Activated T-helper 2 cell treated with anti-CD3 and anti-CD28 coated beads, Interferon-gamma antibody, Interleukin-2, Interleukin-4, amounts not matched to agents 10 μg/mL and 5 μg/mL and 100 μg/mL, durations not matched to agents 14 hours and 24 hours and 36 hours (primary cell): ENCODE measurements at places on chromosomes 5 and 9.
A peak's percentile ranks its signal among the peaks of the same experiment; 100 is the strongest.

- DNase-seq = no peak
Measured at GRCh38 chr9:2727966-2728613, 10.8 kb downstream of the KCNV2 start.

DNA sequence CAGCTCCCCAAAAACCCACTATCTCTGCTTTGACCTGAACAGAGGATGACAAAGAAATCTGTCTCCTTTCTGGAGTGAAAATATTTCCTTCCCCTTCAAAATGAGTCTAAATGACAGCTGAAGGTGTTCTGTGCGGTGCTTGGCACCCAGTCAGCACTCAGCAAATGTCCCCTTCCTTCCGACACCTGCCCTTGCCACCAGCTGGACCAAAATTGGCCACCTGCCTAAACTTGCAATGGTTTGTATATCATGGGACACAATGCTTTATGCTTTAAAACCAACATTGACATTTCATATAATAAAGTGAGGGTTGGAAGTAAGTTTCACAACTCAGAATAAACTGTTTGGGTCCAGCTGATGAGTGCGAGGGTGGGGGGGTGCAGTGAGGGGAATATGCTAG is 7.5 kb upstream of the TTC1 start:
- no peak for DNase-seq

GRCh38 chr5:148746826-148747535 is 79.4 kb upstream of the ADRB2 start:
- no peak for DNase-seq

DNA sequence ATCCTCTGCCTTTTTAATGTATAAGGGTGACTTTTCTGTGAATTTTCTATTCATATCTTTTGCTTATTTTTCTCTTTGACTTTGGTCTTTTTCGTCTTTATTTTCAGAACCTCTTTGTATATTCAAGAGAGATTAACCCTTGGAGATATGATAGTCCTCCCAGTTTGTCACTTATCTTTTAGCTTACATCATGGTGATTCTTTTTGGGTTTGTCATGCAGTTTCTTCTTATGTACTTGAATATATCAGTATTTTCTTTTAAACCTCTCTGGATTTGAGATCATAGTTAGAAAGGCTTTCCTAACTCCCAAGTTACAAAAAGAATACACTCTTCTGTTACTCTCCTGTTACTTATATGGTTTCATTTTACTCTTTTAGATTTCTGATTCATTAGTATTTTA is 27.5 kb upstream of the GPR21 start:
- no peak for DNase-seq

DNA sequence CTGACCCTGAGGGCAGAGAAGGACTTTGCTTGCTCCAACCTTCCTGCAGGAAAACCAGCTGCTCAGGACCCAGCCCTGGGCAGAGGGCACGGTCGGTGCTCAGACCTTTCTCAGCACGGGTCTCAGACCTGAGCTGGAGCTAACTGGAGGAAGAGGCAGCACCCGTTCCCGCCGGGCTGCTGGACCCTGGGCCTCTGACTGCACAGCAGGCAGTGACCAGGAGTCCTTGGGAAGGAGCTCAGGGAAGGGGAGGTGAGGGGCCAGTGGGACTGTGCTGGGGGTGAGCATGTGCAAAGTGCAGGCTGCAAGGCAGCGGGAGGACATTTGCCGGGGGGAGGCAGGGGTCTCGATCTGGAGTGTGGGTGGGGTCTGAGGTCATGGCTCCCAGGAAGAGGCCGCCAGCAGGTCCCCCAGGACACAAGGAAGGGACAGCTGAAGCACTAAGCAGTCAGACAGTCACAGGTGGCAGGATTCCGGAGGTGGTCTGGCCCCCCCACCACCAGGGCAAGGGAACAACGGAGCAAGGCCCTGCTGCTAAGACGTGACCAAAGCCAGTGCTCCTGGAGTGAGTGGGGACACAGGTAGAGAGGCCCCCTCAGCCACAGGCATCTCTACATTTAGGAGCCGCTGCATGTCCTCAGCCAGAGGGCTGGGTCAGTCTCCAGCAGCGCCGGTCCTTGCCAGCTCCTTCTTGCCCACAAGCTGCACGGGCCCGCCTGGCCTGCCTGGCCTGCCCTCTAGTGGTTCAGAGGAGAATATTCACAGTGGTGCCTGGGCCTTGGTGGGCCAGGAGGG is 4.8 kb upstream of the DPM2 start:
- no peak for DNase-seq

- peak; percentile 9 for DNase-seq
Measured at GRCh38 chr5:372996-373709, 51.6 kb downstream of the AHRR start.
